KBM-7 (cell line): ENCODE measurements at places on chromosomes 3 and 15.

DNA sequence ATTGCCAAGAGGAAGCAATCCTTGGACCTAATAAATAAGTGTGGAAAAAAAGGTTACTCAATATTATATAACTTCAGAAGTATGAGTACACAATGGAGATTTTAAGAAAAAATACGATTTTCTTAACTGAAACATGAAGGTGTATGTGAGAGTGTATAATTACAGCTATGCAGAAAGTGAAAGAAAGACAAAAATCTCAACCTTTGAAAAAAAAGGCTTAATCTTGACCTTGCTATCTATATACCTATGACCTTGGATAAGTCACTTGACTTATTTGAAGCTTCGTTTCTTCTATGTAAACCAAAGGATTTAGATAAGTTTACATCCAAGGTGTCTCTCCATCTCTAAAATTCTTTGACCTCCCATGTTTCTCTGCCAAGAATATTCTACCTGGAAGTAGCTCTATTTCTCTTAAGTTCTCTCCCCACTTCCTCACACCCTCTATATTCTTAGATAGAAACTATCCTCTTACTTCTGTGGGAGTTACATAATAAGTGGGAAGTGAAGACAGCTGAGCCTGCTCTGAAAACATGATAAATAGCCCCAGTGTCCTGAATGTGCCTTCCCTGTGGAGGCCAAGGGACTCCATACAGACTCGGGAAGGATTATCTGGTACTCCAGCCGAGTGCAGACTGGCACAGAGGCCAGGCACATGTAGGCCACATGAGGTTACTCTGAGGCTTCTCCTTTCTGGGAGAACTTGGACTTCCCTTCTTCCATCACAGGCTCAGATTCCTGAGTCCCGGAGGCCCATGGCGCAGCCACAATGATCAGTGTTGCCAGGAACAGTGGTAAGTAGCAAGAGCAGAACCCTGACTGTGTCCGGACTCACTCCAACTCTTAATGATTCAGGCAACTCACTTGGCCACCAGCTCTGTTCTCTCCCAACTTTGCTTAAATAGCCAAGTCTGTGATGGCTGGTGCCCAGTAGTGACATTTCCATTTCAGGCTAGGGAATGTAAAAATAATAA, 166.8 kb upstream of the COL8A1 start:
- no peak for DNase-seq

DNA sequence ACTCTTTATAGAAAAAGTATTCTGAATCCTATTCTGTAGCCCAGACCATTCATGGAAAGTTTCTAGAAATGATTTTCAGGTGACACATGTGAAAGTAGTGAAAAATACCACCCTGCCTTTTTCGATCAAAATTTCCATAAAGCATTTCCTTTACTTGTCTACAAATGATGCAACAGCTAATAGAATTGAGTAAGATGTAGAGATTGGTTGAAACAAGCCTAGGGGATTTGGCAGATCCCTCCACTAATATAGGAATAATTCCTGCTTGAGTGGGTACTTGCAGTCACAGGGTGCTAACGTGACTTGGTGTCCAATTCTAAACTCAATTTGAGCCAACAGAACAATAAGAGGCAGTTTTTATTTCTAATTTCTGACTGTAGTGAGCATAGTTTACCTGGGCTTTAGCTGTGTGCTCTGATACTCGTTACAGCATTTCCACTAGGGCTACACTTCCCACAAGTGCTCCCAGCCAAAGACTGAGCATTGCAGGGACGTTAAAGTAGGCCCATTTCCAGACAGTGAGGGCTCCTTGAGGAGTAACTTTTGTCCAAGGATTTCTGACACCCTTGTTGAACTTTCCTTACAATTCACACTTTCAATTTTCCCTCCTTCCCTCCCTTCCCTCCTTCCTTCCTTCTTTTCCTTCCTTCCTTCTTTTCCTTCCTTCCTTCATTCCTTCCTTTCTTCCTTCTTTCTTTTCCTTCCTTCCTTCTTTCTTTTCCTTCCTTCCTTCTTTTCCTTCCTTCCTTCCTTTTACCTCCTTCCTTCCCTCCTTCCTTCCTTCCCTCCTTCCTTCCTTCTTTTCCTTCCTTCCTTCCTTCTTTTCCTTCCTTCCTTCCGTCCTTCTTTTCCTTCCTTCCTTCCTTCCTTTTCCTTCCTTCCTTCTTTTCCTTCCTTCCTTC, 53.9 kb upstream of the TP63 start:
- no peak for DNase-seq

- no peak for DNase-seq
Observed at GRCh38 chr3:102936511-102937045, 501.8 kb downstream of the ZPLD1 start.

- DNase-seq = no peak
Observed at GRCh38 chr3:56115199-56115598, 353.1 kb downstream of the ERC2 start.

GRCh38 chr3:63976161-63976871, 47.0 kb downstream of the PSMD6 start:
- peak; percentile 27 for DNase-seq

- no peak for DNase-seq
Observed at GRCh38 chr15:96735632-96736240, 405.2 kb downstream of the NR2F2 start.

DNA sequence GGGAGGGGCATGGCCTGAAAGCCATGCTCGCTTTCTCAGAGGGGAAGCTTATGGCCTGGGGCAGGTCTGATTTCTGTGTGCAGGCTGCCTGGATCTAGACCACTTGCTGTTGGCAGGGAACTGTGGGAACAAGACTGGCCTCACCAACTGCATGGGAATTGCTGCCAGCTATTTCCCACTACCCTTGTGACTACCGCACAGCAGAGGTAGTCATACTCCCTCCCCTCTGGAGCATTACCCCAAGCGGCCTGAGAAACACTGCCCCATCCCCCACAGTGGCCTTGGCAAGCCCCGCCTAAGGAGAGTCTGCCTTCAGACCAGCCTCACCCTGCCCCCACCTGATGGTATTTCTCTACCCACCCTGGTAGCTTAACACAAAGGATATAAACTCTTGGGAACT, 199.4 kb upstream of the CADM2 start:
- DNase-seq = no peak

- no peak for DNase-seq
Observed at GRCh38 chr15:68346979-68347378, 69.4 kb downstream of the FEM1B start.

GRCh38 chr3:187798531-187799530, 53.6 kb upstream of the BCL6 start:
- DNase-seq = peak; percentile 80

DNA sequence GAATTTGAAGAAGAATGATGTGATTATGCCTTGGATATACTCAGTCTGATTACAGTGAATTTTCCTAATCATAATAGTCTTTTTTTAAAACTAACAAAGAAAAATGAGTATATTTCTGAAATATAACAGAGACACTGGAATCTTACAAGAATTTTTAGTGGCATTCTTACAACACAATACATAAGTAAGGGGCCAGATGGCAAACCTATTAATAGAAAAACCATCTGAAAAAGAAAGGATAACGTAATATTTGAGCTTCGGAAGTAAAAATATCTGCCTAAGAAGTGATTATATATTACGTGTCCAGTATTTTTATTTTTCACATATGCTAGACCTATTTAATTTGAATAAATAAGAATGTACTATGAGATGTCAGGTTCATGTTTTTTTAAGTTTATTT, 452.8 kb downstream of the NAALADL2 start:
- DNase-seq = no peak

DNA sequence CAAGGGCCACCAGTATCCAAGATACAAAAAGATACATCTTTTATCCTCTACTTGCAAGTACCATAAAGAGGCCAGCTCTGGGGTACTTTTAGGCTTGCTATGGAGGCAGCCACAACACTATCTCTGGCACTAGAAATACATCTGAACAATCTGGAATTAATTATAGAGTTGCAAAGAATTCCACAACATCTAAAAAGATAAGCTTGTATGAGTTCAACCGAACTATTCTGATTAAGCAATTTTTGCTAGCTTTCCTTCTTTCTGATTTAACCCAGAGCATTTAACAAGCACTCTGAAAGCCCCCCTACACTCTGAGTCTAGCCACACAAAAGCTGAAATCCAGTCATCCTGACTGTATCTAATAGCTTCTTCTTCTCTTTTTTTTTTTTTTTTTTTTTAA, 95.4 kb downstream of the FRMD5 start:
- DNase-seq = no peak

DNA sequence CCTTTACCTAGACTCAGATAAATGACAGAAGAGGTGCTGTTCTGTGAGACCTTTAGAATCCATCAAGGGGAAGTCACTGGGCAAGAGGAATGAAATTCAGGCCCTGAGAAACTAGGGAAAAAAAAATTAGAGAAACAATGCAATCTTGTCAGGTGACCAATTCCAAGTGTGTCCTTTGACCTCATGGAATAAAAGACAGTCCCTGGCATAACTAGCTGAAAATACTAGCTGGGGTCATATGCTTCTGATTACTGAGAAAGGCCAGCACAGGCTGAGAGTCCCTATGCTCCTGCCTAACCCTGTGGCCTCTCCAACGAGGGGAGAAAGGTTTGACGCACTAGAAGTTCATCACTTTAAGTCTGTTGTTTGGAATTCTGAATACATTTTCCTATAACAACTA, 167.3 kb downstream of the XXYLT1 start:
- no peak for DNase-seq

- DNase-seq = no peak
Observed at GRCh38 chr3:5690904-5691532, 503.5 kb downstream of the EDEM1 start.

GRCh38 chr3:102078854-102079808, 229.8 kb downstream of the NFKBIZ start:
- DNase-seq = peak; percentile 75

- DNase-seq = no peak
Observed at GRCh38 chr15:41104234-41104633, 11.8 kb downstream of the INO80 start.

GRCh38 chr3:47082519-47082918, 81.4 kb downstream of the SETD2 start:
- peak; percentile 24 for DNase-seq

DNA sequence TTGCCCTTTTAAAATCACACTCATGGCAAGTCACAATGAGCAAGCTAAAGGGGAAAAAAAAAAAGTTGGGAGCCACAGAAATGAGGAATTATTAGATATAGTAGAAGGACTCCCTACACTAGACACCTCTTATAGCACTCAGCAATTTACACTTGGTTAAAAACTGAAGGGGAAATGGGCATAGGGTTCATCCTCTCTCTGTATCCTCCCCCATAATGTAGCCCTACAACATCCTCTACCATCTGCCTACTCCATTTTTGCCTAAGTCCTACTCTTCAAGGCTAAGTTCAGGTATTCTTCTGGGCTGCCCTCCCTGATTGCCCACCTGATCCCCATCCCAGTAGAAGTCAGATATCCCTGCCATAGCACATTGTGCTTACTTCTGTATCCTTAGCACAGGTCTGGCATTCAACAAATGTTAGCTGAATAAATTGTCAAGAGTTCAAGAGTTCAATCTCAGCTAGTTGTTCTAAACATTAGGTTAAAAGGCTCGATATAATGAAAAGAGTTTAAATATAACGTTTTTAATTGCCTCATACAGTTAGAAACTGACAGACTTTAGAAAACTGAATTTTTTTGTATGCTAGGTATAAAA, 14.5 kb downstream of the SETD2 start:
- DNase-seq = peak; percentile 21

- no peak for DNase-seq
Observed at GRCh38 chr15:58139989-58140522, 1.9 kb downstream of the AQP9 start.

DNA sequence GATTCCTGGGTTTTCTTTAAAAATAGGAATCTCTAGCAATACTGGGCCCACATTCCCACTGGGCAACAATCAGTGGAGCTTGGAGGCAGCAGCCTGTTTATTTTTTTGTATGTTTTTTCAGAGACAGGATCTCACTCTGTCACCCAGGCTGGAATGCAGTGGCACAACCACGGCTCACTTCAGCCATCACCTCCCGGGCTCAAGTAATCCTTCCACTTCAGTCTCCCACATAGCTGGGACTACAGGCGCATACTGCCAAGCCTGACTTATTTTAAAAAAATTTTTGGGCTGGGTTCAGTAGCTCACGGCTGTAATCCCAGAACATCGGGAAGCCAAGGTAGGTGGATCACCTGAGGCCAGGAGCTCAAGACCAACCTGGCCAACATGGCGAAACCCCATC, 29.1 kb upstream of the GNB5 start:
- no peak for DNase-seq

- no peak for DNase-seq
Observed at GRCh38 chr15:61099020-61099810, 129.9 kb downstream of the RORA start.

DNA sequence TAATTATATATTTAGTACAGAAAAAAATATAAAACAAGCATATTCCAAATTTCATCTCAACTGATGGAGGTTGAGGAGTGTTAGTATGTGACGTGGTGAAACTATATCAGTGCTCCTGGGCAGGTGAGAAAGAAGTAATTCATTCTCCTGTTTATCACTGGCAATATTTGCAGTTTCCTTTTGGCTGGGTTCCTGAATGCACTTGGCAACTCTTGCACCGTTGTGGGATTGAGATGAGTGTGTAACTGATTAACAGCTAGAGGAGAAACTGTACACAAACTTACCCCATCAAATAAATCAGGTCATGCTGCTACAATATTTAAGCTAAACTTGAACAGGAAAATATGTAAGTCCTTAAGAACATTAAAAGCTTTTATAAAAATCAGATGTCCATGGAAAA, 2.1 kb upstream of the ATP13A4 start:
- no peak for DNase-seq

- DNase-seq = no peak
Observed at GRCh38 chr3:113234688-113235260, 23.4 kb downstream of the BOC start.

- DNase-seq = no peak
Observed at GRCh38 chr15:75823860-75824613, 19.2 kb upstream of the UBE2Q2 start.

- no peak for DNase-seq
Observed at GRCh38 chr3:64022451-64023186, 675 bp downstream of the PSMD6 start.

DNA sequence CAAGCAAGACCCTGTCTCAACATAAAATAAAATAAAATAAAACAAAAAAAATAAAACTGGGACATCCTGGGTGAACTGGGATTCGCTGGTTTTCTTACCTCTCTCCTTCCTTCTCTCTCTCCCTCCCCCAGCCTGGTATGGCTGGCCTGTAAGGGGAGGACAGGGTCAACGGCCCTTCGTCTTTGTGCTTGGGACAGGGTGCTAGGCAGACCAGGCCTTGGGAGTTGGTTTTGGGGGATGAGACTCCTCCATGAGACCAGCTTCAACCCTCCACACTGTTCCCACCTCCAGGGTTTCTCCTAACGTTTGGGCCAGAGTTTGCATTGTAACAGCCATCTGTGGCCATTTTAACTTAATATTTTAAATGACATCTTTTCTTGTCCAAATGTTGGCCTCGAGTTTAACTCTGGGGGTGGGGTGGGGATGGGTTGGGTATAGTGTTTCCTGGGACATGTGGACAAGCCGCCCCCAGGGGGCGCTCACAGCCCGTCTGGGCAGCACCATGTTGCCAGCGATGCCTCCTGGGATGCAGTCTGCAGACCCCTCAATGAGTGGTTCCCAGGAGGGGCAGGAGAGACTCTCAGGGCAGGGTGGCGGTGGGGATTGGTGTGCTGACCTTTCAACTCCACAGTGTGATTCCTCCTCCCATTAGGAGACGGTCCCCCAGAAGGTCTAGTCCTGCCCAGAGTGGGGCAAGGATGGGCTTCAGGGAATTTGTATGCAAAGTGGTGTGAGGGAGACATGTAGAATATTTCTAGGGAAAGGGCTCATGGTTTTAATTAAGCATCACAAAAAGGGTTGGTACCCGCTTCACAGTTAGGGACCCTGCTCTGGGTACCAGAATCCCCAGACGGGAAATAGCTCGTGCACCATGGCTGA, 37.7 kb upstream of the LCTL start:
- peak; percentile 88 for DNase-seq
